ENCODE measurements at places on chromosomes 7 and 10. TPM values are rescaled to one million over a fixed set of nuclear protein-coding genes. Genes with fewer than 3 reads are reported as not detected.

Gene TFAM
- 21.8 TPM for total RNA-seq

Gene SEC61G
- 57.0 TPM for total RNA-seq

Gene C7orf33
- total RNA-seq: not detected

Gene RET
- total RNA-seq: 0.33 TPM

Gene WNT8B
- total RNA-seq: not detected

Gene TMEM236
- total RNA-seq: 0.28 TPM

Gene LRRD1
- total RNA-seq: not detected

Data from liver (tissue), 10 donors.